ENCODE measurements at places on chromosomes 12 and 14.

DNA sequence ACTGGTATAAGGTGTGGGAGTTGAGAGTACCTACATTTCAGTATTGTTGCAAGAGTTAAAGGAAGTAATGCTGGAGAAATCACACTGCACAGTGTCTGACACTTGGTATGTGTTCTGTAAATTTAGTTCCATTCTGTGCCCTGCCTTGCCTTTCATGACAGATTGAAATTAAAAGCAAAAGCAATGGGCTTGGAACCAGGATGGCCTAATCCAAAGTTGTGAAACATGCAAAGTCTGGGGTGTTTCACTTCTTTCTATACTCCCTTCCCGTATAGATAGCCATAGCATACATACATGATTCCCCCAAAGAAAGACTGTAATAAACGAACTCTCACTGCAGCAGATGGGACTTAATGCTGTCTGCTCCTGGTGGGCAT, 281.1 kb downstream of the NRXN3 start:
- no peak for DNase-seq

GRCh38 chr12:123096741-123097140, 54.1 kb downstream of the PITPNM2 start:
- DNase-seq: no peak

DNA sequence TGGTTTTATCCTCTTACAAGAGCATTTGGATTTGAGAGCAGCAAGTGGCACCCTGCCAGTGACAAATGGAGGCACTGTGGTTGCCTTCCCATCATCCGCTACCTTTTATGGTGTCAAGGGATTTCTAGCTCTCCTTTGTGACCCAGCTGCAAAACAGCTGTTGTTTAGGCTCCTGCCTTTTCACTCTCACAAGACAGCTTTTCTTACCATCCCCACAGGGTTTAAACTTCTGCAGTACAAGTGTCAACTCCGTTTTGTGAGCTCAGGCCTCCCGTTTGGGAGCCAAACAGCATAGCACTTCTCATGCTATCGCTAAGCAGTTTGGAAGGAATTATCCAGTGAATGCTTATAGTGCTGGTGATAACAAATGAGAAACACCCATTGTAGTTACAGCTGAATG, 331.4 kb downstream of the TMTC2 start:
- DNase-seq: no peak

DNA sequence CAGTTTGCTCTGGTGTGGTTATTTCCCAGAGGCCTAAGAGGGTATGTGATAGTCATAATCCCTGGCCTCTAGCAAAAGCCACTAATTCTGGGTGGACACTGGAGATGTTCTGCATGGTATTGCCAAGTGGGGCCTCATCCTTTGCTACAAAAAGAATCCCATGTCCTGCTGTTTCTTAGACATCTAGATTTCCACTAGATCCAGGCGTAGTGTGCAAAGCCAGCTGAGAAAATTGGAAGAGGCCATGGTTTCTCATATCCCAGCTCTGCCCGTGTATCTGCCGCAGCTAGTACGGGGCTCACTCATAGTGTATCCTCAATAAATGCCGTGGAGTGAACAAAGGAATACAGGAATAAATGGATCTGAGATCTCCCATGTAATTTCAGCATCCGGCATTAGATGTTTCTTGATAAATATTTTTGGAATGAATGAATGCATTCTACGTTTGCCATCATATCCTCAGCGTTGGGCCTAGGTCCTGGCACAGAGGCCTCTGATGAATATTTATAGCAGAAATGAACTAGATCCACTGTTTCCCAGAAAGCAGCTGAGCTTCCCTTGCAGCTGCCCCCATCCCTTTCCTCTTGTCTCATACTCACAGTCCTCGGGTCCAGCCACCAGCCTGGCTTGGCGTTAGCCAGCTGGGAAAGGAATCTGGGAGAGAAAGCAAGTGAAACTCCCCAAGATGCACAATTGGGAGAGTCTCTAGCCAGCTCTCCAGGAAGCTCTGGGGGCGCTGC, 76.3 kb upstream of the NOS1 start:
- no peak for DNase-seq

DNA sequence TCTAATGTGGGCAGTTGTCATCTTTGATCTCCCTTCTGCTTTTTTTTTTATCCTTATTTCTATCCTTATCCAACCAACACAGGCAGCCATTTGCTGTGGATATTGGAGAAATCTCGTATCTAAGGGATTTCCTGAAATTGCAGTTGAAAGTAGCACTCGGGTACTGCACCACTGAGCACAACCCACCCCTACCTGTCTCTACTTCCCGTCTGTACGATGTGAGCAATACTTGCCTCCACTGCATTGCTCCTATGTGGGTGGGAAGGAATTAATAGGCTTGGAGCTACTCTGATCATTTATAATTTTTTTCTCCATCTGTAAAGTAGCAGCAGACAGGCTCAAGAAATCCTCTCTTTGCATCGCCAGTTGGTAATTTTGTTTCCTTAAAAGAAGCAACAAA, 300.4 kb downstream of the SNAPC1 start:
- DNase-seq: no peak

GRCh38 chr14:87691042-87691881, 301.7 kb downstream of the GALC start:
- DNase-seq: no peak

DNA sequence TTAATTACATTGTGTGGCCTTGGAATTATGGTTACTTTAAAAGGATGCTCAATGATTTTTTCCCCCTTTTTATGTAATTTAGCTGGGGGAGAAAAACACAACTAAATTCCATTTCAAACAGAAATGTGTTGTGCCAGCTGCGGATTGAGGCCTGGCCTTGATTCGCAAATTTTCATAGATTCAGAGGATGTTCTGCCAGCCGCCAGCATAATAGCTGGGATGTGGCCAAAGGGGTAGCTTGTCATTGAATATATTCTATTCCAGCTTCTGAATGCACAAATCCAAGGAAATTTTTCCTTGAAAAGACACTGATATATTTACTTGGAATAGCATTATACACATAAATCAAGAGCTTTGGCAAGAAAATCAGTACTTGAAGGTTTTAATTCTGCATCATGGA, 43.7 kb downstream of the TRHDE start:
- DNase-seq: no peak

DNA sequence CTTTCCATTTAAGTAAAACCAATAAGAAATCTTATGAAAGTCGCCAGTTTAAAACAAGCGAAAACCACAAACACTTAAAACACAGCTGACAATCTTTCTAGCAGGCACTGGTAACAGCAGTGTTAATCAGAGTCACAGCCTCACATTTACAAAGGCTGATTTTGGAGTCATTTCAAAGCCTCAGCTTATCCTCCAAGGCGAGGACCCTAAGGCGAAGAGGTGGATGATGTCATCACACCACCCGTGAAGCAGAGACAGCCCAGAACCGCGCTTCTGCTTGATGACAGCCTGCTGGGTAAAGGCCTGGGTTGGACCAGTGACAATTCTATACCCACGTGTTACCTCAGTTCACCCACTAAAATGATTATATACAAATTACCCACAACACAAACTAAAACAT, 10.1 kb downstream of the GOLGA3 start:
- no peak for DNase-seq

- DNase-seq: no peak
Observed at GRCh38 chr12:9741726-9742125, 8.8 kb upstream of the CLECL1 start.

DNA sequence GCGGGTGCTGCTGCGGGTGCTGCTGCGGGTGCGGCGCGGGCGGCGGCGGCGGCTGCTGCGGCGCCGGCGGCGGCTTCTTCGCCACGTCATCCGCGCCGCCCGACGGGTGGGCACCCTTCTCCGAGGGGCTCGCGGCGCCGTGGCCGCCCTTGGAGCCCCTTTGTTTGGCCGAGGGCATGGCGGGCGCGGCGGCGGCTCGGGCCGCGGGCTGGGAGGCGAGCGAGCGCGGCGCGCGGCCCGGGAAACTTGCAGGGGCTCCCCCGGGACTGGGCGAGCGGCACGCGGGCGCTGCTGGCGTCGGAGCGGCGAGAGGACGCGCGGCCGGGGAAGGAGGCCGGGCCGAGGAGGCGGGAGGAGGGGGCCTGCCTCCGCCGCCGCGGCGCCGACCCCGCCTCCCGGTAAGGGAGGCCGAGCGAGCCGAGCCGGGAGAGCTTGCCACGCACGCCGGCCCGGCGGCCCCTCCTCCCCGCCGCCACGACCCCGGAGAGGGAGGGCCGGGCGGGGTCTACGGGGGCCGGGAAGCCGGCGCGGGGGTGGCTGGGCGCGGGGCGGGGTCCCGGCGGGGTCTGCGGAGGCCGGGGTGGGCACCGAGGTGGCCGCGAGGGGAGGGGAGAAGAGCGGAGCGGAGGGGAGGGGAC, at the start of gene CKAP4:
CKAP4 (minus strand) TSS at position 347 of the 638 bp plus-strand sequence; CDS start at position 178, 169 bp downstream.
- DNase-seq: peak; percentile 90

DNA sequence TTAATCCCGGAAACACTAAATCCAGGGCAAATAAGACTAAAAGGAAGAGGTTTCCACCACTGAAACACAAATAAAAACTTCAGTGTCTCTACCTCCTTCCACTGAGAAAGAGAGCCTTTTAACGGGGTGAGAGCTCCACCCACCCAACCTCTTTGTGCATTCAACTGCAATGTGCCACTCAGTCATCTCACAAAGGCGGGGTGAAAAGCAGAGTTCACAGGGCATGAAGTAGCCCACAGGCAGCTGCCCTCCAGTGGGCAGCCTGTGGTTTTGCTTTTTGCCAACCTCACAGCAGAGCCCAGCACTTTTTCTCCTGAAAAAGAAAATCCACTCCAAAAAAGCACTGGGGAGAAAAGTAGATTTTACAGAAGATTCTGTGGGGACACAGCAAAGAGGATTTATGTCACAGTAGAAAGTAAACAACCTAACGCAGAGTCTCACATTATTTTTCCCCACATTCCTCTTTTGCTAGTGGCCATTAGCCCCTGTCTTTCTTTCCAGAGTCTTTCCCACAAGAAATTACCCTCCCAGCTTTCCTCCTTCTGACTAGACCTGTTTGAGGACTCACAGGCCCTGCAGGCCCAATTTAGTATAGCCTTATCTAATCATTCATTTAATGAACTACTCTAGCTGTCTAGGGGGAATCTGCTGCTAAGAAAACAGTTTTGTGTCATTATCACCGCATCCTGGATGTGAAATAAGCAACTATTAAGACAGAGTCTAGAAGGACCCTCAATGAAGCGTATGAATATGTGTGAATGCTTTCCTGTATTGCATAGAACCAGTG, 753.8 kb upstream of the FOXG1 start:
- no peak for DNase-seq

DNA sequence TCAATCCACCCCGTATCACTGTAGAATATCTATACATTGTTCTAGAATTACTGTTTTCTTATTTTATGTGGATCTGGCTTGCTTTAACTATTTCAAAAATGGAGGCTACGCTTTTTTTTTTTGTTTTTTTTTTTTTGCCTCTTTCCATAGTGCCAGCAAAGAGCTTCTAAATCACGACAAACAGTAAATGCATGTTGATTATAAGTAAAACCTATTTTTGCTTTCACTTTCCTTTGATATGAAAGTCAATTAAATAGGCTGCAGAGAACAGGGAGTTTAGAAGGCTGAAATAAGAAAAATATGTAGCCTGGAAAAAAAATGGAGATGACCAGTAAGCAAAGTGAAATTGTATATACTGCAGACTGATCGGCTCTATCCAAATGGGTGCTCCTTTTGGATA, 112.3 kb upstream of the AMIGO2 start:
- DNase-seq: no peak

GRCh38 chr14:93073910-93074769, 41.6 kb downstream of the ITPK1 start:
- DNase-seq: no peak

DNA sequence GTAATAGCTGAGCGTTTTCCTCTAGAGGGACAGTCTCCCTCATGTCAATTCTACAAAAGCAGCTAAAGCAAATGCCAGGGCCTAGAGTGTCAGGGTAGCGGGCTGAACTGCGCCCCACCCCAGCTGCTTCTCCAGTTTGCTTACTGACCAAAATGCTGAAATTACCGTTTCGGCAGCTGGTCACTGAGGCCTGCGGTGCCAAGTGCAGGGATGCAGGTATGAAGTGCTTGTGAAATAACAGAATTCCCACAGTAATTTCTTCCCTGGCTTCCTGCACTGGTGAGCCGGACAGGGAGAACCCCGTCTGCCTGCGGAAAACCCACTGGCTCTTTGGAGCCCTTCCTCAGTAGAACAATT, 19.1 kb downstream of the PSMC1 start:
- DNase-seq: no peak
